ENCODE measurements at places on chromosomes 3 and 15.
A peak's percentile ranks its signal among the peaks of the same experiment; 100 is the strongest.

DNA sequence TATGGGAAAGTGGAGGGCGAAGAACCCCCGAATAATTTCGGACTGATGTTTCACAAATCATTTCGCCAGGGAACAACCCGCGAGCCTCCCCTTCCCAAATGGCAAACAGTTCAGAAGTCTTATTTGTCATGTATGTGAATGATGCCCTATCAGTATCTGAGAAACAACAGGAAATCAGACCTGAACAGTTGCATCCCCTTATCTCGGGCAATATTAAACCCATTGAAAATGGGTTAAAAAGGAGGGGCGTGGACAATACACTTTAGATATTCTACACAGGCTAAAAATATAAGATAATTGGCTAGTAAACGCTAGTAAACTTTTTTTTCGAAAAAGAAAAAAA, 1003.3 kb upstream of the NR2F2 start:
- no peaks in the 10 kb centered on the region for H3K4me1 ChIP-seq
- no peaks in the 10 kb centered on the region for H3K36me3 ChIP-seq
- peak overlapping the region; percentile 10 for H3K4me3 ChIP-seq
- no peak for DNase-seq
- H3K27me3 ChIP-seq: peaks cover 24% of the 10 kb centered on the region

GRCh38 chr3:127473244-127474024, 117.1 kb downstream of the TPRA1 start:
- H3K36me3 ChIP-seq: no peaks in the 10 kb centered on the region
- H3K27me3 ChIP-seq: peaks cover 14% of the 10 kb centered on the region
- H3K27ac ChIP-seq: no peak overlapping the region
- H3K4me3 ChIP-seq: no peak overlapping the region

DNA sequence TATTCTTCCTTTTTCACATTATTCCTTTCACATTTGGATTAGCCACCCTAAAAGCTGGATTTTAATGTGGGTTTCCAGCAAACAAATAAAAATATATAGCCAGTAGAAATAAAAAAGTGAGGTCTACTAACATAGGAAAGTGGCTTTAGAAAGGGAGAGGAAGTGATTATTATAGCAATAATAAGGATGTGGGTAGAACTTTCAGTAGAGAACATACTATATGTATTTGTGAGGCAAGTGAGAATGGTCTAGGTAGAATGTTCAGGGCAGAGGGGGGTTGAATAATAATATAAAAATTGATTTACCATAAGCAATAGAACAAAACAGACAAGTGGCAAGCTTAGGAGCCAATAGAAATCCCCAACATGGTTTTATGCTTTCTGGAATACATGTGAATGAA, 88.6 kb downstream of the NR1I2 start:
- peaks cover 8% of the 10 kb centered on the region for H3K36me3 ChIP-seq
- H3K27ac ChIP-seq: no peak overlapping the region
- no peak for DNase-seq
- H3K4me3 ChIP-seq: no peak overlapping the region
- H3K4me1 ChIP-seq: no peaks in the 10 kb centered on the region
- H3K27me3 ChIP-seq: no peaks in the 10 kb centered on the region

- H3K4me1 ChIP-seq: peaks cover 6% of the 10 kb centered on the region
- no peak overlapping the region for H3K4me3 ChIP-seq
- H3K27ac ChIP-seq: no peak overlapping the region
- no peak for DNase-seq
Observed at GRCh38 chr3:124941771-124942170, 7.2 kb upstream of the MUC13 start.

DNA sequence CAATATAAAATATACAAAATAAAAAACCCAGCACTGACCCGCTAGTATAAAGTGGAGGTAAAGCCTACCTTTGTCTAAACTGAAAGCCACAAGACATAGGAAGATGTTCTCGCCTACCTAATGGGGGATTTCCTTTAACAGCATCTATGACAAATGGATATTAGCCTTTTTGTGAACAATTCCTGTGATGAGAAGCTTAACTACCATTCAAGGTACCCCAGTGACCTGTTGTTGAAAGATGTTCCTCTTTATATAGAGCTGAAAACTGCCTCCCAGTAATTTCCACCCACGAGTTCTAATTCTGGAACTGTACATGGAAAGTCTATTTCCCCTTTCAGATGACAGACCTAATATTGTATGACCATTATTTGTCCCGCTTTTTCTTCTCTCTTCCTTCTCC, 109.8 kb upstream of the RASGRP1 start:
- no peak overlapping the region for H3K4me3 ChIP-seq
- no peaks in the 10 kb centered on the region for H3K36me3 ChIP-seq
- H3K27ac ChIP-seq: no peak overlapping the region

- H3K27ac ChIP-seq: peak overlapping the region; percentile 13
- H3K4me3 ChIP-seq: no peak overlapping the region
- no peaks in the 10 kb centered on the region for H3K27me3 ChIP-seq
- H3K4me1 ChIP-seq: peaks cover 34% of the 10 kb centered on the region
- DNase-seq: no peak
Observed at GRCh38 chr15:58444658-58445332, 13.0 kb downstream of the LIPC start.

DNA sequence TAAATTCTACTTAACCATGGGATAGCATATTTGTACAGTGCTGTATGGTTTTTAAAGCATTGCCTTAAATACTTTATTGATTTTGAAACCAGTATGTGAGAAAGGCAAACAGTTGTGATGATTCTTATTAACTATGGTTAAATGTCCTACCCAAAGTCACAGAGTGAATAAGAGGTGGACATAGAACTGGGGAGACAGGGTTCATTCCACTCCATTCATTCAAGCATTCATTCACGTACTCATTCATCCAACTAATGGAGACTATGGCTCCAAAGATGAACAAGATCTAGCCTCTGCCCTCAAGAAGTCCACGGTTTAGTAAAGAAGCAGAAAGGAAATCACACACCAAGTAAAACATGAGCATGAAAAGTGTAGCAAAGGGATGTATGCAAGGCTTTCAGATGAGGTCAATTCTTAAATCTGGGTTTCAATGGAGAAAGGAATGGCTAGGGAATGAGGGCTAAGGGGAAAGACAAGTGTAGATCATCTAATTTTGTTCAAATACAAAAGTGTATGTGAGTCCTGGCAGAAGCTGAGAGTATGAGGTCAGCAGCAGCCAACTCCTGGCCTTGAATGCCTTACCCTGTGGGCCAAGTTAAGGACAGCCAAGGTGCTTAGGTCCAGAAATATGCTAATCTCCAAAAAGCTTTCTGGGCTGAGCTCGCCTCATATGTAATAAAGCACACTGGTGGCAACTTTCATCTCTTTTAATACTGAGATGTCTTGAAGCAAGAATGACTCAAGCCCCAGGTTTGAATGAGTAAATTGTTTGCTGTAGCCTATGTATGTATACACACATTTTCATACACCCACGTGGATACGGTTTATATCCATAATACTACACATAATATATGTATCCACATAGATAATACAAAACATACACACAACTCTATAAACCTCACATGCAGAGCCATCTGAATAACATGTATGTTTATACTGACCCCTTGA, 4.3 kb downstream of the TNIK start:
- H3K27ac ChIP-seq: no peak overlapping the region
- DNase-seq: no peak
- peaks cover 6% of the 10 kb centered on the region for H3K4me1 ChIP-seq
- H3K36me3 ChIP-seq: no peaks in the 10 kb centered on the region
- no peaks in the 10 kb centered on the region for H3K27me3 ChIP-seq

- H3K4me3 ChIP-seq: no peak overlapping the region
- H3K4me1 ChIP-seq: peaks cover 22% of the 10 kb centered on the region
- no peaks in the 10 kb centered on the region for H3K27me3 ChIP-seq
- H3K27ac ChIP-seq: peak overlapping the region; percentile 20
- H3K36me3 ChIP-seq: peaks cover 9% of the 10 kb centered on the region
Observed at GRCh38 chr15:42444415-42445063, 46.4 kb downstream of the ZNF106 start.

DNA sequence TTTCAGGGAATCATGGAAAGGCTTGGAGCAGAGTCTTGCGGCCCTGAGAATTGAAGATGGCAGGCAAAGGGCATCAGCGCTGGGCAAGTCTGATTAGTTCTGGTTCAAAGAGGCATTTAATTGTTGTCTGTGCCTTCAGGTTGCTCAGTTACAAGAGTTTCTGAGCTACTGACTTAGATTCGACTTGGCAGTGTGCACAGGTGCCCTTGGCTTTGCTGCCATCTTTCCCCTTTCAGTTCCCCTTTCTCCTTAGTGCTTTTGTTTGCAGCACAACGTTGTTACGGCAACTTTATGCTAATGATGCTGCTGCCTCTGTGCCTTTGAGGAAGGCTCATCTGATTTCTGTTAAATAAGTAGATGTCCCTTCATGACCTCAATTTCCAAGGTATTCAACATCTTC, 12.5 kb downstream of the P2RY14 start:
- no peak overlapping the region for H3K27ac ChIP-seq
- H3K36me3 ChIP-seq: no peaks in the 10 kb centered on the region
- H3K4me1 ChIP-seq: no peaks in the 10 kb centered on the region
- H3K27me3 ChIP-seq: no peaks in the 10 kb centered on the region
- DNase-seq: no peak

- no peaks in the 10 kb centered on the region for H3K36me3 ChIP-seq
- no peak overlapping the region for H3K27ac ChIP-seq
- H3K4me1 ChIP-seq: peaks cover 2% of the 10 kb centered on the region
- no peak for DNase-seq
- H3K27me3 ChIP-seq: no peaks in the 10 kb centered on the region
- no peak overlapping the region for H3K4me3 ChIP-seq
Observed at GRCh38 chr3:13611221-13611620, 62.3 kb downstream of the FBLN2 start.

DNA sequence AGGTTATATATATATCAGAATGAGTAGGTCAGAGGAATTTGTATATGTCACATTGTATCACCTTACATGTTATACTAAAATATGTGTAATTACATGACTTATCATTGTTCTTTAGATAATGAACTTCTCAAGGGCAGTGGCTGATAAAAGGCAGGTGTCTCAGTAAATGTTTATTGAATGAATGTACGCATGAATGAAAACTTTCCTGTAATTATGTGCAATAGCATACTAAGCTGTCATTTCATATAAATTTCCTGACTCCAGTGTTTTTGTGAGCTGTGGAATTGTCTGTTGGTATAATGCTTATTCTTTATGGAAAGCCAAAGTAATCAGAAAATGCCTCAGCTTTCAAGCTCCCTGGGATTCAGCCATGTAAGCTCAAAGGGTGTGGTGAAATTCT, 4.2 kb downstream of the TBC1D23 start:
- no peak for DNase-seq
- peaks cover 74% of the 10 kb centered on the region for H3K4me1 ChIP-seq
- H3K27ac ChIP-seq: no peak overlapping the region
- no peaks in the 10 kb centered on the region for H3K36me3 ChIP-seq

DNA sequence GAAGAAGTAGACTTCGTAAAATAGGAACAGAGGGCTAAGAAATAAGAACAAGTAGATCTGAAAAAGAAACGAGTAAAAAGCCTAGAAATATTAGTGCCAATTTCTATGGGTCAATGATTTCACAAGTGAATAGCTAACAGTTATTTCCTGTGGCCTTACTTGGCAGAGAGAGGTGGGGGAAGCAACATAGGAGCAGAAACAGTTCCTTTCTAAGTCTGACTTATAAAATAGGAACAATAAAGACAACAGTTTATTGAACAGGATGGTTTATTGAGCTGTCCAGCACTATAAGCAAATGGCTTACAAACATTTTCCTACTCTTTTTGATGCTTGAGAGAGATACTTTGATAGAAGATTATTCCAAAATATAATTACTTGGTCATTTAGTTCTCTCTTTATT, 37.9 kb downstream of the AGTR1 start:
- H3K27ac ChIP-seq: no peak overlapping the region
- no peaks in the 10 kb centered on the region for H3K36me3 ChIP-seq
- H3K4me3 ChIP-seq: no peak overlapping the region
- H3K27me3 ChIP-seq: no peaks in the 10 kb centered on the region
- DNase-seq: no peak
- no peaks in the 10 kb centered on the region for H3K4me1 ChIP-seq

DNA sequence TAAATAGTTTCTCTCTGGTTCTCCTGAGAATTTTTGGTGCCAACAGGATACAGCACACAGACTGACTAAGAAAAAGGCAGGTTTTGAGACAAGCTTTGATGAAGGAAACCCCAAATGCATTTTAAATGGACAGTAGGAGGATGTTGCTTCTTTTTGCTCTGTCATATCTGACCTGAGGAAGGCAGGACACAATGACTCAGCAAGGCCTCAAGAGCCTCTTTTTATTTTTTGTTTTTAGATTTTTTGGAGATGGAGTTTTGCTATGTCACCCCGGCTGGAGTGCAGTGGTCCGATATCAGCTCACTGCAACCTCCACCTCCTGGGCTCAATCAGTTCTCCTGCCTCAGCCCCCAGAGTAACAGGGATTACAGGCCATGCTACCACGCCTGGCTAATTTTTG, 16.9 kb upstream of the KNG1 start:
- H3K27me3 ChIP-seq: no peaks in the 10 kb centered on the region
- no peaks in the 10 kb centered on the region for H3K4me1 ChIP-seq
- no peak overlapping the region for H3K4me3 ChIP-seq
- H3K36me3 ChIP-seq: no peaks in the 10 kb centered on the region
- no peak overlapping the region for H3K27ac ChIP-seq
- DNase-seq: no peak

- H3K4me3 ChIP-seq: no peak overlapping the region
- no peak overlapping the region for H3K27ac ChIP-seq
- no peaks in the 10 kb centered on the region for H3K27me3 ChIP-seq
- no peak for DNase-seq
Observed at GRCh38 chr3:140416666-140417065, 261.2 kb upstream of the TRIM42 start.

DNA sequence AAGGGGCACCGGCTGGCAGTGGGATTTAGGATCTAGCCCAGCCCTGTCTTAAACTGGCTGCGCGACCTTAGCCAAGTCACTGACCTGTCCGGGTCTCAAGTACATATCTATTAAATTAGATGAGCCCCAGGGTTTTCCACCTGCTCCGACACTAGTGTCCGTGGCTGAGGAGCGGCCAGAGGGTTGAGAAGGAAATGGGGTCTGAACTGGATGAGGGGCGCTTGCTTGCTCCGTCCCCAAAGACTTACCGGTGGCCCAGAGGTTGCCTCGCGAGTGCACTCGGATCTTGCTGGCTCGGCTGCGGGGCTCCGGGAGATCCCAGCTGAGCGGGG, 285 bp downstream of the NMB start:
- no peak for DNase-seq
- H3K27me3 ChIP-seq: no peaks in the 10 kb centered on the region
- H3K36me3 ChIP-seq: no peaks in the 10 kb centered on the region

GRCh38 chr15:25875566-25875965, 12.4 kb upstream of the ATP10A start:
- H3K4me3 ChIP-seq: no peak overlapping the region
- no peaks in the 10 kb centered on the region for H3K36me3 ChIP-seq
- no peak for DNase-seq
- no peaks in the 10 kb centered on the region for H3K4me1 ChIP-seq

Data from keratinocyte (primary cell).